Amygdala (tissue), 56 donors: ENCODE measurements at places on chromosomes 11 and 22.

GRCh38 chr11:45885274-45885920, at the start of gene MAPK8IP1:
TSS of gene MAPK8IP1 (plus strand) at chr11:45885651. CDS start at chr11:45885821, 170 bp downstream.
- no peak for DNase-seq

DNA sequence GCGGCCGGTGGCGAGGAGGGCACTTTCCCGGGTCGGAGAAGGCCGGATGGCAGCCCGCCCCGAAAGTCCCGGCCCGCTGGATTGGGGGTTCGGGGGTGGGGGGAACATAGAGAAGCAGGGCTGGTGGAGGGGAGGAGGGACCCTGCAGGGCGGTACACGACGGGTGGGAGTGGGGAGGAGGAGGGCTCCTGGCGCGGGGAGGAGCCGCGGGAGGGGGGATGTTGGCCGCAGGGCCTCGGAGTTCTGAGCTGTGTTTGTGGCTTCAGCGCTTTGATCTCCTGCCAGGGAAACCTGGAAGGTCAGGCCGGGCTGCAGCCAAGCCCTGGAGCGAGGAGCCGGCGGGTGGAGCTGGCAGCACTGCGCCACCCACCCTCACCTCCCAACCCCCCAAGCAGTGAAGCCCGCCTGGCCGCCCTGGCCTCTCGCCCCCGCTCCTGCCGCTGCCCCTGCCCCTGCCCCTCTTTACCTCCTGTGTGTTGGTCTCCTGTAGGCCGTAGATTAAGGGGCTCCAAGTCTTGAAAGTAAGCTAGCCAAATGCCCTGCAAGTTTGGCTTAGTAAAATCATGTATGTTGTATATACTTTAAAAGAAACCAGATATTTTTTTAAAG, 30.9 kb downstream of the C22orf31 start:
- DNase-seq = peak; percentile 24

DNA sequence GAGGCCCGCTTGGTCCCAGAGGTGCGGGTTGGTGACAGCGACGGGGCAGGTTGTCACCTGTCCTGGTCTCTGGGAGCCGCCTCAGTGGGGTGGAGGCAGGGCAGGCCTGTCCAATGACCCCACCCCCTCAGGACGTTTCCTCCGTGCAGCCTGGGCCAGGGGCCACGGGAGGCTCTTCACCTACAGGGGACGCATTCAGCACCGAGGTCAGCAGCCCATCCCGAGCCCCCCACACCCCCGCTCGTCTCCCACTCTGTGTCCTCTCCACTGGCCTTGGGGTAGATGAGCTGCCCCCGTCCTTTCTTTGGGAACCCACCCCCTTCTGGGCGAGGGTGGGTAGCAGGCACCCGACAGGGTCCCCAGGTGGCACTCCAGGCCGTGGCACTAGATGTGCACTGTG, 35.7 kb downstream of the BRSK2 start:
- no peak for DNase-seq

- no peak for DNase-seq
Observed at GRCh38 chr11:107446822-107447431, 10.7 kb downstream of the CWF19L2 start.

- no peak for DNase-seq
Observed at GRCh38 chr11:45933846-45934579, 11.6 kb downstream of the LARGE2 start.

GRCh38 chr11:129298988-129299387, 76.7 kb upstream of the BARX2 start:
- DNase-seq = no peak

DNA sequence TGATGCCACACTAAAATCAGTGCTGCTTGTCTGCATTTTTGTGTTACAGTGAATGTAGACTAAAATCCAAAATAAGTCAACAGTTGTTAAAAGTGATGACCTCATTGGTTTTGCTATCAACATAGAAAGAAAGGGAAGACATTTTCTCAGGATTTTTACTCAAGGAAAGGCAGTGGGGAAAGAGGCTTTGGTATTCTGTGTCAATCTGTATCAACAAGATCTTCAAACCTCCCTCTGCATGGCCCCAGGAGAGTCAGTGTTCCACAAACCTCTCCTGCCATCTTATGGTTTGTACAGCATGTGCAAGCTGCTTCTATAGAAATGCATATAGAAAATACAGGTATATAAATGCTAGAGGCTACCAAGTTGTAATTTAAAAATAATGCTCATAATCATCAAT, 13.8 kb upstream of the OR51M1 start:
- DNase-seq = no peak

GRCh38 chr11:115933564-115933963, 429.3 kb upstream of the CADM1 start:
- DNase-seq = no peak

- no peak for DNase-seq
Observed at GRCh38 chr22:43100225-43100624, 10.3 kb upstream of the BIK start.

- DNase-seq = no peak
Observed at GRCh38 chr11:21704539-21704938, 488.3 kb upstream of the ANO5 start.

DNA sequence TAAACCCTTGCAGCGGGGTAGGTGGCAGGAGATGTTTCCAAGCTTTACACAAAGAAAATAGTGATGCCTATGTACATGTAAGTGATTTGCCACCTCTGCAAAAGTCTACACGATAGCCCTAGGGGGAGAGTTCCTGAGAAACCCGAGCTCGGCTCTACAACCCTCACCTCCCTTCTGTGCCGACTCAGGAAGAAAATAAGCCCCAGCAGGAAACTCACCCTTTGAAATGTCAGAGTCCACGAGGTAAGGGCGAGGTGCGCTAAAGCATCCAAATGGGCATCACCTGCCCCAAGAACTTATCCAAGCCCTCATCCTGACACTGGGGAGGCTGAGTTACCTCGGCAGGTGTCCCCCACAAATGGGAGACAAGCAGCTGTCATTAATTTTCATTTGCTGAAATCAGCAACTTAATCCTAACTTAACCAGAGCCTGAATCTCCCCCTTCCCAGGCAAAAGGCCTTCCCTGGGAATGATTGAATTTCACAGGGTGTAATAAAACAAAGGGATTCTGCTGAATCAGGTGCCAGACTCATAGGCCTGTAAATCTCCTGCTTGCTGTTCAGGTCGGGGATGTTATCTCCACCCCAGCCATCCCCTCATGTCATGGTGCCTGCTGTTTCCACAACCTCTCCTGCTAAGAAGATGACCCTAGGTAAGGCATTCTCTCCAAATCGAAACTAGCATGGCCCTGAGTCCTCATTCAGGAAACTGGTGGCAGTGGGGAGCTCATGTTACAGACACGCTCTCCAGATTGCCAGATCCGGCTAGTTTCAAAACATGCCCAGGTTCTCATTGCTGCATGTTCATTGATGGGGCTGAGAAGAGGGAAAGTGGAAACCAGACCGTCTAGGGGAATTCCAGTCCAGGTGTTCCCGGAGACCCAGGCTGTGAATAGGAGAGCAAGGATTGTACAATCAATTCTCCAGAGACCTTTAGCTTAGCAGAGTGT, 105.3 kb upstream of the KIRREL3 start:
- DNase-seq = no peak

DNA sequence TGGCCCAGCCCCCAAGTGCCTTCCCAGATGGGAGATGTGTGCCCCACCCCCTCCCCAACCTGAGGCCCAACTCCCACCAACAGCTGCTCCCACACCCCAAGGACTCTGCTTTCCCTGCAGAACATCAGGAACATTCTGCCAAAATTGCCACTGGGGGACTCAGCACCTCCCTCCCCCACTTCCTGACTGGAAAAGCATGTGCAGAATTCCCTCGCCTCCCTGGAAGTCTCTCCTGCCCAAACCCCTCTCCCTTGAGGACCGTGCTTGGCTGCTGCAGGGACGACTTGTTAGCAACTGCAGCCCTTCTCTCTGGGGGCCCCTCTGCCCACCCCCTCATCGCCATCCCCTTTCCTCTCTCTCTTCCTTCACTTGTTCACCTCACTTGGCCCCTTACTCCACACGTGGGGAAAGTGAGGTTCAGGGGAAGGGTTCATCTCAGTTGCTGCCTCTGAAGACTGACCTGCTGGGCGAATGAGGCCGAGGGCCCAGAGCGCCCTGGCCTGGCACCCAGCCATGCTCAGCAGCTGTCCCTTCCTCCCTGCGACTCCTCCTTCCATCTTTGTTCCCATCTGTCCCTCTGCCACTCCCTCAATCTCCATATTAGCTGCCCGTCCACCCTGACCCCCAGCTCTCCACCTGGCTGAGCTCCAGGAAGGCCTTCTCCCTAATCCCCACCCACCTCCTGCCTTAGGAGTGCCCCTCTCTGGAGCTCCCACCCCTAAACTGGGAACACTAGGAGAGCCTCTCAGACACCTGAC, 105.1 kb downstream of the CHST1 start:
- DNase-seq = no peak

DNA sequence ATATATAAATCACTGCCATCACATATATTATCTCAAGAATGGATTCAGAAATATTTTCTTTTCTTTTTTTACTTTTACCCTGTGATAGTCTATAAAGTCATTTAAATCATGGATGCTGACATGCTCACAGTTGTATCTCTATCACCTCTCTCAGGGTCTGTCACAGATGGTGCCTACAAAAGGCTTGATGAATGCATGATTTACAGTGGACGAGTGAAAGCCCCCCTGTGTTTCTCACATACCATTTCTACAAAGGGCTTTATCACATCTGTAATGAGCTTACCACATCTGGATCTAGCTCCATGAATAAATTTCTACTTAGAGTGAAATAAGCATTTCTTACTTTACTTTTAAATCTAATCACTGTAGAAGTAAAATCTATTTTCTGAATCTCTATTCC, 121.4 kb upstream of the CARD18 start:
- DNase-seq = no peak

DNA sequence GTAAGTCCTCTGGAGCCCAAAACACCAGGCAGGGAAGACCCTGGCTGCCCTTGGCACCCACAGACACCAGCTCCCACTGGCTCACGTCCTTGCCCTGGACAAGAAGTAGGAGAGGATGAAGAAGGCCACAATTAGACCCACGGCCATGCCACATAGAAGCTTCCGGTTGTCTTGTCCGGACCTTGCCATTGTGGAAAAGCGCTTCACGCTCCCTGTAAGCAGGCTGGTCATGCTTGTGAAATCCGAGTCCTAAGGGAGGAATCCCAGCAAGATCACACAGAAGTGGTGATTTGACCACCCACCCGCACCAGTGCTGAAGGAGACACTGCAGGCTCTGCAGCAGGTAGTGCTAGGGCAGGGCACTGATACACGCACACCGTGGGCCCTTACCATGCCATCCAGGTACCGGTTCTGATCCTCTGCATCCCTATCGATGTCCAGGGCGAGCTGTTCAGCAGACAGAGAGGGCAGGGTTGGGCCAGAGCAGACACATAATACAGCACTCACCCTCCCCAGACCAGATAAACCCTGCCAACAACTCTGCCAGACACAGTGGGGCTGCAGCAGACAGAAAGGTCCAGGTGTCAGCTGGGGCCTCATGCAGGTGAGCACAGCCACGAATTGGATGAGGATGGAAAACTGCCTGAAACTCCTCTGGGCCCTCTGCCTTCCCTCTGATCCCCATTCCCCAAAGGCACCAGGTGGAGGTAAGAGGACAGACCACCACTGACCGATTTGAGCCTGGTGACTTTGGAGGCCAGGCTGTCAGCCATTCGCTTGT, 1.8 kb downstream of the BET1L start:
- DNase-seq = no peak

- DNase-seq = peak; percentile 75
Observed at GRCh38 chr11:62508336-62509058, 38.1 kb downstream of the AHNAK start.

- no peak for DNase-seq
Observed at GRCh38 chr22:29211066-29211465, 5.4 kb downstream of the EMID1 start.

GRCh38 chr11:24086921-24087320, 409.9 kb upstream of the LUZP2 start:
- DNase-seq = no peak

- DNase-seq = no peak
Observed at GRCh38 chr11:32447252-32447651, 11.9 kb upstream of the WT1 start.

DNA sequence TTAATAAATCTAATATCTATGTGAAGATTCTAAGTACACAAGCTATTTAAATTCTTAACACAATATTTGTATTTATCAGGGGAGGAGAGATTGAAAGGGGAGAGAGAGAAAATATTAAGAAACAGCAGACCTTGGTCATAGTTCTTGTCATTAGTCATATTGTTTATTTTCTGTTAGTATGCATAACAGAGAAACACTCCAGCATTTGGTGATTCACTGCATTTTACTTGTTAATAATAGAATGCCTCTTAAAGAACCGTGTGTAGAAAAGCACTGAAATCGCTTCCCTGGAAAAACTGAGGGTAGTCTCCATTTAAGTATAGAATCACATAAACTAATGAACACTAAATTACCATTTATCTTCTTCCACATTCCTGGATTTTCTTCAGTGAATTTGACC, 122.7 kb upstream of the TRPC6 start:
- no peak for DNase-seq

GRCh38 chr11:106012744-106013143, 9.3 kb downstream of the MSANTD4 start:
- DNase-seq = no peak

GRCh38 chr11:134579724-134580609, 167.9 kb upstream of the B3GAT1 start:
- no peak for DNase-seq

DNA sequence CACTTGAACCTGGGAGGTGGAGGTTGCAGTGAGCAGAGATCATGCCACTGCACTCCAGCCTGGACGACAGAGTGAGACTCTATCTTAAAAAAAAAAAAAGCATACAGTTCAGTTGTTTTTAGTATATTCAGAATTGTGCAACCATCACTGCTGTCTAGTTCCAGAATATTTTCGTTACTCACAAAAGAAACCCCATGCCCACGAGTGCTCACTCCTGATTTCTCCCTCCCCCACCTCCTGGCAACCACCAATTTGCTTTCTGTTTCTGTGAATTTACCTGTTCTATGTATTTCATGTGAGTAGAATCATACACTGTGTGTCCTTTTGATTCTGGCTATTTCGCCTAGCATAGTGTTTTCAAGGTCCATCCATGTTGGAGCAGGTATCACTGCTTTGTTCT, 24.8 kb downstream of the PTPRJ start:
- DNase-seq = no peak

DNA sequence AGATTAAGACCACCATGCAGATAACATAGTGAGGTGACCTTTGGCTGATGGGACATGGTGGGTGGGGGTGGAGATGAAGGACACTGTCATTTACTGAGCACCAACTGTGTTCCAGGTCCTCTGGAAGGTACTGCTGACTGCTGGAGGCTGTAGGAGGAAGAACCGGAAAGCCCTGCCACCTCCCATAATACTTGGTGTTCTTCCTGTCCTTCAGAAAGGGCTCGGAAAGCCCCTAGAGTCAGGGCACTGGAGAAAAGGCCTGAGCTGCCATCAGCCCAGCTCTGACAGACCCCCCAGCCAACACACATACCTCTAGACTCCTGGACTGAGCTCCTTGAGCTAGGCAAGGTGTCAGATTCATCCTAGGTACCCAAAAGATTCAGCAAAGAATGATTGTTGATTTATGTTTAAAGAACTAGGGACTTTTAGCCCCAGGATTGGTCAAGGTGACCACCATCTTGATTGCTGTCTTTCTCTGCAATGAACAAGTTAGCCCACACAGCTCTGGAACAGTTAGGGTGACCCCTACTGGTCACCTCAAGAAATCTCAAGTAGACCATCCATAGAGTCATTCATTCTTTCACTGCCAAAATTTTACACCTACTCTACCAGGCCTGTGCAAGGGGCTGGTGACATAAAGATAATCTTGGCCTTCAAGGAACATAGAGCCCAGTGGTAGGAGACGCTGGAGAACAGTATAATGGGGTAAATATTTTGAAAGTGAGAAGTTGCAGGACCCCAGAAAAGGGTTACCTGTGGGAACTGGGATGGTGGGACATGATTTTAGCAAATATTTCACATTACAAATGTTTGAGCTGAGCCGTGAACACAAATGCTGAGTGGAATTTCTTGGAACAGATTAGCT, 39.4 kb downstream of the IRAG1 start:
- no peak for DNase-seq

GRCh38 chr11:80610516-80610915, 1169.7 kb upstream of the TENM4 start:
- no peak for DNase-seq
